T-helper 1 cell (primary cell): ENCODE measurements at places on chromosomes 2 and 18.

GRCh38 chr2:234060236-234060635 is 9.7 kb downstream of the SPP2 start:
- DNase-seq: no peak

GRCh38 chr2:31078579-31079105 is 59.6 kb downstream of the GALNT14 start:
- no peak for DNase-seq

DNA sequence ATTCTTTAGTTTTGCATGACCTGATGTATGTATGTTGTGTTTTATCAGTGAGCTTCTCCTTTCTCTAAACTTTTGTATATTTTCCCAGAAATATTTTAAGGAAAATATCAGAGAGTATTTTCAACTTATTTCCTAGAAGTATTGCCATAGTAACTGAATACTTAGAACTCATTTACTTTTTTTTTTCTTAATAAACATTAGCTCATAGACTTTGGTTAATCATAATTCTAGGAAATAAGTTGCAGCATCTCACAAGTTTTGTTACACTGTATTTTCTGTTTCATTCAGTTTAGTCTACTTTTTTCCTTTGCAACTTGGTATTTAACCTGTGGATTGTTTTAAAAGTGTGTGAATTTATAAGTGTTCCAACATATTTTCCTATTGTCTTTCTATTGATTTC is 27.5 kb downstream of the SMCHD1 start:
- no peak for DNase-seq

- DNase-seq: no peak
These were observed 59.7 kb upstream of the TMEFF2 start for GRCh38 chr2:192254444-192254843.

GRCh38 chr2:73028841-73029240 is 42.7 kb downstream of the SFXN5 start:
- no peak for DNase-seq

DNA sequence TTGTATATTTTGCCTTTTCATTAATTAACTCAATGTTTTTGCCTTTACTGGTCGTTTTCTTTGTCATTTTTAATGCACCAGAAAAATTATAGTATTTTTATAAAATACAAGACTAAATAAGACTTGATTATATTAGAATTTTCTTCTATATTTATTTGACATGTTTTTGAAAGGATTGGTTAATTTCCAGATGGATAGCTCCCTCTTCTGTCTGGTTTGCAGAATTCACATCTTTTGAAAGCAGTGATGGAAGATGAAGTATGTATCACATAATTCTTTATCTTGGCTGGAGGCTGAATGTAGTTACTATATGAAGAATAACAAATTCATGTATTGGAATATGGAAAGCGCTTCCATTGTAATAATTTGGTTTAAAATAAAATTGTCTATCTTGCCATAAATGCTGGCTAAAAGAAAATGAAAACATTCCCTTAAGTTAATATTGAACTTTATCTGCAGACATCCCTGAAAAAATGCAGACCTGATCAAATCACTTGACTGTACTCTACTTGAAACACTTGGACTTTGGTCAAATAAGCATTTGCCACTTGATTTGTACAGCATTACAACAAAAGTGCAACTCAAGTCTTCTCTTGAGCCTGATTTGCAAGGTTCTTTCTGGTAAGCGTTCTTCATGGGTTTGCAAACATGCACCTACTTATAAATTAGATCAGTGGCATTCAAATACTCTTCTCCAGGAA is 86.3 kb upstream of the EFEMP1 start:
- DNase-seq: no peak

GRCh38 chr2:37344453-37345361 is at the start of gene QPCT:
QPCT (plus strand) TSS chr2:37344630; CDS start chr2:37344732, 102 bp downstream.
- peak; percentile 59 for DNase-seq

DNA sequence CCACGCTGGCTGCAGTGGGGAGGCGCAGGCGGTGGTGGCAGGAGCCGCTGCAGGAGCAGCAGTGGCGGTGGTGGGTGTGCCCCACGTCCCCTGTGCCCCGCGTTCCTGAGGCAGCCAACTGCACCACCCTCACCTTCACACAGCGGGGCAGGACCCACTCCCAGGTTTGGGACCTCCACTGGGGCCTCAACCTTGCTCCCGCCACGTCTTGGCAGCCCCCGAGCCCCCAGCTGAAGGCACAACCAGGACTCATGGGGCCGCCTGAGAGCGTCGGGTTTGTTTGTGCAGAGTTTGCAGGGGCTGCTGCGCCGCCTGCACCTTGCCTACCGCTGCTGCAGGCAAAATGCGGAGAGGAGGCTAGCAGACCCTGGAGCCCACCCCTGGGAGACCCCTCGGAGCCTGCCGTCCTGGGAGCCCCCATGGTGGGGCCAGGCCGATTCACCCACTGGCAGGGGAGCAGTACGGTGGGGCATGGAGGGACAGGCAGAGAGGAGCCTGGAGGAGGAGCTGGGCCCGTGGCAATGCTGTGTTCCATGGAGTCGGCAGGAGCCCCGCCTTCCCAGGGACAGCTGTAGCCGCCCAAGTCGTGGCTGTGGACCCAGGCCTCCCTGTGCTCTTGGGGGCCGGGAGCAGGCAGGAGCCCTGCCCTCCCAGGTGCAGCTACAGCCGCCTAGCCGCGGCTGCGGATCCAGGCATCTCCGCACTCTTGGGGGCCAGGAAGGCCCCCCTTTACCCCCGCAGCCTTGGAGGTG is 14.7 kb upstream of the EML6 start:
- DNase-seq: no peak

DNA sequence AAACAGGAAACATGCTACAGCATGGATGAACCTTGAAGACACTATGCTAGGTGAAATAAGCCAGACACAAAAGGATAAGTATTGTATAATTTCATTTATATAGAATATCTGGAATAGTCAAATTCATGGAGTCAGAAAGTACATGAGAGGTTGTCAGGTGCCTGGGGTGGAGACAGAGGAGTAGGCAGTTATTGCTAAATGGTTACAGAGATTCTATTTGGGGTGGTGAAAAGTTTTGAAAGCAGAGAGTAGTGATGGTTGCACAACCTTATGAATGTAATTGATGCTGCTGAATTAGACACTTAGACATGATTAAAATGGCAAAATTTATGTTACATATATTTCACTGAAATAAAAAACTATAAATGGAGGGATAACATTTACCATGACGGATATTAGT is 197.4 kb downstream of the VAPA start:
- no peak for DNase-seq

GRCh38 chr2:225274751-225275150 is 124.8 kb upstream of the NYAP2 start:
- DNase-seq: no peak

- no peak for DNase-seq
These were observed 3.8 kb downstream of the FN1 start for GRCh38 chr2:215431778-215432758.

DNA sequence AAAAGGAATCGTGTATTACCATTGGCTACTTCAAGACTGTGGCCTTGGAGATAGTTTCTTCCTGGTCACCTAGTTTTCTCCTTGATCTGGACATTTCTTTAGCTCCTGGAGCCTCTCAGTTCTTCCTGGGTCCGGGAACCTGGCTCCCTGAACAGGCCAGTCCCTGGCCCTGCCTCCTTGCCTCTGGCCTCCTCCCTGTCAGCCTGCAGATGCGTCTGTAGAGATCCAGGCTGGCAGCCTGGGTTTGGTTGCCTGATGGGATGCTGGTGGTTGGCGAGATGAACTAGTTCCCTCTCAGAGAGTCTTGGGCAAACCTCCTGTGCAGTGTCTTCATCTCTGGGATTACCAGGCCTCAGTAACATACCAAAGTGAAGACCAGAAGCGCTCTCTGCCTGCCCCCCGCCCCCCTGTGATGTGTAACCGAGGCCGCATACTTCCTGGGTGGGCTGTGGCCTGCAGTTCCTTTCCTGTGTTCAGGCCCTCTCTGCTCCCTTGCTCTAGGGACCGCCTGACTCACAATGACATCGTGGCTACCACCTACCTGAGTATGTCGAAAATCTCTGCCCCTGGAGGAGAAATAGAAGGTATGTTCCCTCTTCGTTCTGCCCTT is 85.4 kb downstream of the DYSF start:
- DNase-seq: no peak

DNA sequence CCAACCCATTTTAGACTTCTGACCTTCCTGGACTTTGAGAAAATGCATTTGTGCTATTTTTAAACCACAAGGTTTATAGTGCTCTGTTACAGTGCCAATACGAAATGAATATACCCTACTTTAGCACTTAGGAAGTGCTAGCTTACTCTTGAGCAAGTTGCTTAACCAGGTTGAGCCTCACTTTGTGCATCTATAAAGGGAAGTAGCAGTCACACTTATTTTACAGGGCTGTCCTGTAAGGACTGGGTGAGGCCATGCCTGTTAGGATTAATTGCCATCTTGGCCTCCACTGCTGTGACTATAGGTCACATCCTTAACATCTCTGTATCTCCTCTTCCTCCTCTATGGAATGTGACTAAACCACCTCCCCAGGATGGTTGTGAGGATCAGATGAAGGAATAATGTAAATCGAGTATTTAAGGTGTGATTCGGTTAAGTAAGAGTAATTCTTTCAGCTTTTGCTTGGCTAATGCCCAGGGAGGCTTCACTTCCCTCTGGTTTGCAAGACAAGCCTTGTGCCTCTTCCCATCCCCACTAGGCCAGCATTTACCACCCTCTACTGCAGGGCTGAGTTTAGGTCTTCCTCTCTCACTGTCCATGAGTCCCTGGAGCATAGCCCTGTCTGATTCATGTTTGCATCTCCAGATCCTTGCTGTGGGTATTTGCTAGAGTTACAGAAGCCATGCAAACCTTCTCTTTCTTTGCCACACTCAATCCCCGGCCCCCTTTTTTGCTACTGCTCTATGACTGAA is 341.2 kb downstream of the ZNF521 start:
- no peak for DNase-seq

GRCh38 chr2:80074321-80075070 is 230.1 kb downstream of the LRRTM1 start:
- DNase-seq: no peak

DNA sequence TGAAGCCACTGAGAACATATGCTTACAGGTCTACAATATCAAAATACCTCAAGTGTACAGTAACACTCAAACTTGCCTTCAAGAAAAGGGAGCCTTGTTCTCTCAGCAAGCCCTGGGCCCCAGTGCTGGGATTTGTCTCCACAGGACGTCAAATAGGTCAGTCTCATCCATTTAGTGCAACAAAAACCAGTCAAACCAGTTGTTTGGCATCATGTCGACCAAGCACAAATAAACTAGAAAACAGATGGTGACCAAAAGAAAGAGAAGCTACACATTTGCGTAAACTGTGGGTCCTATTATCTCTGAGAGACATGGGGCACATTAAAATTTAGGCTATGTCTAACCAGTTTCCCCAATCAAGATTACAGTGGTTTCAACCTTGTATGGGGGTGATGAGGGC is 182.6 kb upstream of the PKDCC start:
- no peak for DNase-seq

DNA sequence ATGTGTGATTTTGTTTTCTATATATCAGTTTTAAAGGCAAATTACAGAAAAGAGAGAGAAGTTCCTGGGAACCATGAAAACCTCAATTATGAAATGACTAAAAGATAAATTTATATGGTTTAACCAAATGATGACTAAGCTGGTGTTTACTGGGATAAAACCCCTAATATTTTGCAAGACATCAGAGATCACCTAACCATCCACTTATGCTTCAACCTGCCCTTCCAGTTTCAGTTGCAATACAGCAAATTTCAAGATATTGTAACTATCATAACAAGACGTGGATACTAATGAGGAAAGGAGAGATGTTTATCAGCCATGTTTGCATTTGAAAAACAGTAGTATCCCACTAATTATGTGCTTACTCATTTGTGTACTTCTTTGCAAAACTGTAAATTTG is 108.2 kb downstream of the GAREM1 start:
- DNase-seq: no peak

DNA sequence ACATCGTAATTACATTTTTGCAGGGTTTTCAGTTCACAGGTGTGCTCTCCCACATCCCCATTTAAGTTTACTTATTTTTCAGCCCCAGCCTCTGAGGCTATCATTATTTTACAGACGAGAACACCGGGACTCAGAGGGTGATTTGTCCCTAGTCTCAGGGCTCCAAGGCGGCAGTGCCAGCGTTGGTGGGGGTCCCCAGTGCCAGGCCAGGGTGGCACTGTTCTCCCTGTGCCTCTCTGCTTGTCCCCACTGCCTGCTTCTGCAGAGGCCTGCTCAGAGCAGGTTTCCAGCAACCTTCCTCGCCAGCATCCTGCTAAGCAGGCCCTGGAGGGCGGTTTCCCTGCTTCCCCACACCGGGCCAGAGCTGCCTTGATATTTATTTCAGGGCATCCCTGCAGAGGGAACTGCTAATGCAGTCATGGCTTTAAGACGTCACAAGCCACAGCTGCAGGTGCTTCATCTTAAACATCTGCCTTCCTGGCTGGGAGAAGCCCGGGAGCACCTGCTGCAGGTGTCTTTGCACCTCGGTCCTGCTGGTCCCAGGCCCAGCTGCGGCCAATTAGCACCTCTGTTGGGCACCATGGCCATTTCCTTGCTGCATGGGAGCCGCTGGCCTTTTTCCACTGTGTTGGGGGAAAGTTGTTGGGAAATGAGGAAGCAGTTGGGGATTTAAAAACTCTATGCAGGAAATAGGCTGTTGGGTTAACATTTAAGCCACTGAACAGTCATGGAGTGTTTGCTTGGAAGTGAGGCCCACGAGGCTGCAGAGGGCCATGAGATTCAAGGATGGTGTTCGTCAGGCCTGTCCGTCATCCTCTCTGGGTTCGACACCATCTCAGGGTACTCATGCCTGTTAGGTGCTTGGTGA is 22.8 kb downstream of the HPCAL1 start:
- DNase-seq: no peak

DNA sequence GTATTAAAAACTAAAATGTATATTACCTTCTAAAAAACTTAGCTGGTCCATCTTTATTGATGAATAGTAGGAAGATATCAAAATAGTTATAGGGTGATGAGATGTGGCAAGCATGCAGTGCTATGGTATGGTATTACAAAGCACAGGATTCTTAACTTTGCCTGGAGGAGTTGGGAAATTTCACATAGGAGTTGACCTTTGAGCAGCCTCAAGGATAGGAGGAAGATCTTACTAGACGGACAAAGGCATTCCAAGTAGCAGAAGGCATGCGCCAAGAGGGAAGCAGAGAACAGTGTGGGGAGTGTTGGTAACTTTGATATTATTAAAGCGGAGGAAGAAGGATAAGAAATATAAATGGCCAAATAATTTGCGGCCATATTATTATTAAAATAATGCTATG is 60.0 kb downstream of the TTC21B start:
- DNase-seq: no peak

DNA sequence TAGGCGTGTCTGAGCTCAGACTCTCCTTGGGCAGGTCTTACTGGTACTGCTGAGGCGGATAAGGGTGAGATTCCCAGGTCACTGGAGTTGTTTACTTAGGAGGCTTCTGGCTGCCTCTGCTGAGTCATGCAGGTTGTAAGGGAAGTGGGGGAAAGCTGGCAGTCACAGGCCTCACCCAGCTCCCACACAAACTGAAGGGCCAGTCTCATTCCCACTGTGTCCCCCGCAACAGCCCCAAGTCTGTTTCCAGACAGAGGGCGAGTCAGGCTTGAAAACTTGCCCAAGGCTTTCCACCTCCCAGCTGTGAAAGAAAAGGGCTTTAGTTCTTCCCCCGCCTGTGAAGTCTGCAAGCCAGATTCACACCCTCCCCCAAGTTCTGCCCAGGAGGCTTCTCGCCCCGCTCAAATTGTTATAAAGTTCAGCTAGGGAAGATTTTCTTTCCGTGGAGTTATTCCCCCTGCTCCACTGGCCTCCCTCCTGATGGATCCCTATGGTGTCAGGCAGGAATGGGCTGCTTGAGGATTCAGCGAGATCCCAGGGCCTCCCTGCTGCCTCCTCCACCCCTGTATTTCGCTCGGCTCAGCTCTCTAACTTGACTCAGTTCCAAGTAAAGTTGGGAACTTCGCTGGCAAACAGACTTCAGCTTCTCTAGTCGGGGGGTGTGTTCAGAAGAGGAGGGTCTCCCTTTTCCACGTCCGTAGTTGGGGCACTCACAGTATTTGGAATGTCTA is 248.6 kb downstream of the NR4A2 start:
- DNase-seq: no peak
